HS-5 (cell line): ENCODE measurements at places on chromosomes 7 and 10.

- DNase-seq: no peak
Measured at GRCh38 chr10:1085258-1085657, 29.1 kb downstream of the WDR37 start.

DNA sequence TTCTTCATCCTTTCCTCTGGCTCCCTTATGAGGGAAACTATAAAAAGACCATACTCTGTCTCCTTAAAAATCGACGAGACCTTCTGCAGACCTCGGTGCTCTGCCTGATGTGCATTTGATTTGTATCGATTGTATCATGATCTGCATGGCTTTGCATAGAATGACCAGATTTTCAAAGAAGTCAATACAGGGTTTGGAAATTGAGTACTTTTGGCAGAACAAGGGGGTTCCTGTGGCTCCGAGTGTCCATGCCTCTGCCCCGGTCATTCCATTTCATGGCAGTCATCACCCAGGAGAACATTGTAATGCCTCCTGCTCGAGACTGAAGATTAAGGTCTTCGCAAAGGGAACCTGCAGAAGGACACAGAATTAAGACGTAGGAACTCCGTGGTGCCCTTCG is 685 bp downstream of the CASP2 start:
- no peak for DNase-seq

- no peak for DNase-seq
Measured at GRCh38 chr7:4416396-4417056, 265.6 kb upstream of the FOXK1 start.

- no peak for DNase-seq
Measured at GRCh38 chr7:93883078-93883916, 7.3 kb downstream of the TFPI2 start.

- no peak for DNase-seq
Measured at GRCh38 chr10:85874208-85874607, 492.4 kb downstream of the GRID1 start.

- DNase-seq: no peak
Measured at GRCh38 chr7:79376299-79377025, 77.0 kb downstream of the MAGI2 start.

- DNase-seq: no peak
Measured at GRCh38 chr10:104387130-104387888, 33.7 kb downstream of the CFAP58 start.

DNA sequence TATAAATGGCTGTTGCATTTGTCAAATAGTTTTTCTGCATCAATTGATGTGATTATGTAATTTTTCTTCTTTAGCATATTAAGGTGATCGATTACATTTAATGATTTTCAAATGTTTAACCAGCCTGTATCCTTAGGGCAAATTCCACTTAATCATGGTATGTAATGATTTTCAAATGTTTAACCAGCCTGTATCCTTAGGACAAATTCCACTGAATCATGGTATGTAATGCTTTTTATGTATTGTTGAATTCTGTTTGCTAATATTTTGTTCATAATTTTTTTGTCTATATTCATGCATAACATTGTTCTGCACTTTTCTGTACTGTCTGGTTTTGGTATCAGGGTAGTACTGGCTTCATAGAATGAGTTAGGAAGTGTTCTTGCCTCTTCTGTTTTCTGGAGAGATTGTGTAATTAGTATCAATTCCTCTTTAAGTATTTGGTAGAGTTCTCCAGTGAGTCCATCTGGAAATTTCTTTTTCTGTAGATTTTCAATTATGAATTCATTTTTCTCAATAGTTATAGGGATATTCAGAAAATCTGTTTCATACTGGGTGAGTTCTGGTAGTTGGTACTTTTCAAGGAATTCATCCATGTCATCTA is 393.2 kb upstream of the FOXK1 start:
- no peak for DNase-seq
